PC-9 (cell line): ENCODE measurements at places on chromosomes 4 and X.
A peak's percentile ranks its signal among the peaks of the same experiment; 100 is the strongest.

DNA sequence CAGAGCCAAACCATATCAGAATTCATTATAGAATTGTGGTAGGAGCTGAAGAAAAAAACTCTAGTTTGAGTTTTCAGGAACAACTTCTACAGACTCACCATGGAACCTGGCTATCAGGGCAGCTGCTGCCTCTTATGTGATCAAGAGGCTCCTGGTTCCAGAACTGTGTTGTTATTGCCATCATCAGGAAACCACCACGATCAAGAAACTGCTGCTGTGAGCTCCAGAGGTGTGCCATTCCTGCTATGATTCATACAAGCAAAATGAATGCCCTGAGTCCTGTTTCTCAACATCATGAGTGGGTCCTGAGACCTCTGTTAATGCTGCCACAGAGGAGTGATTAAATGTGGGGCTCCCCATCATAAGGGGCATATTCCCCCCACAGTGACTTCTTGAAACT lies 43.7 kb downstream of the TASL start:
- no peak for DNase-seq

DNA sequence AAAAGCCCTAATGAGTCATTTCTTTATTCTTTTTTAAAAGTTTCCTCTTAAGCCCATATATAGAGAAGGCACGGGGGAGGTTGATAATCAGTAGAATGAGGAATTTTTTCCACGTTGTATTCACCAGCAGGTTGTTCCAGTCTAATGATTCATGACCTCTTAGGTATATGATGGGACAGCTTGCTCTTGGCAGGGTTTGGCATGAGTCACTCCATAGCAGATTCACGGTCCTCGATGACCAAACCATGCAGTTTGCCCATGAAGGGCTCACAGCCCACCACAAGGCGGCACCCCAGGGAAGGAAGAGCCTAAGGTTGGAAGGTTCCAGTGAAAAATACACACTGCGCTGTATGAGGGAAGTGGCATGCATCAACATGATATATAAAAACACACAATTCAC lies 623.8 kb upstream of the DIPK2B start:
- peak; percentile 72 for DNase-seq

- DNase-seq = no peak
These were observed 226.7 kb upstream of the SFRP2 start for GRCh38 chr4:154015578-154015977.

GRCh38 chr4:147924604-147925412 lies 192.9 kb downstream of the ARHGAP10 start:
- DNase-seq = no peak

DNA sequence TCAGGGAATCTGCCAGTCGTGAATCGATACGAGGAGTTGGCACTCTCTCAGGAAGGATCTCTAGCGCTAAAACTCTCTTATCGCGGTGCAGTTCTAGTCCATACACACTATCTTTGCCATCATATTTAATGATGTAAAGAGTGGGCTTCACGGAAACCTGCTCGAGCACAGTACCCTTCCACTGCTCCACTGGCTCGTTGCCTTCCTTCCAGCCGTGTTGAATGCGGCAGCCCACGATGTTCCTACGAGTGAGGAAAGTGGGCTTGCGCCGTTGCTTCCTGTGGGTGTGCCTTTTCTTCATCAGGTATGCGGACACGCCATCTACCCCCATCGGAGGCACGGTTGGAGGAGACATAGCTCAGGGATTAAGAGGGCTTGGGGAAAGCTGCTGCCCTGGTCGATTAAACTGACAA lies 661 bp downstream of the SPIN4 start:
- DNase-seq = peak; percentile 24

GRCh38 chr4:77773101-77773500 lies 46.1 kb downstream of the CNOT6L start:
- DNase-seq = no peak
